NB4 (cell line): ENCODE measurements at places on chromosomes 6 and 20.

DNA sequence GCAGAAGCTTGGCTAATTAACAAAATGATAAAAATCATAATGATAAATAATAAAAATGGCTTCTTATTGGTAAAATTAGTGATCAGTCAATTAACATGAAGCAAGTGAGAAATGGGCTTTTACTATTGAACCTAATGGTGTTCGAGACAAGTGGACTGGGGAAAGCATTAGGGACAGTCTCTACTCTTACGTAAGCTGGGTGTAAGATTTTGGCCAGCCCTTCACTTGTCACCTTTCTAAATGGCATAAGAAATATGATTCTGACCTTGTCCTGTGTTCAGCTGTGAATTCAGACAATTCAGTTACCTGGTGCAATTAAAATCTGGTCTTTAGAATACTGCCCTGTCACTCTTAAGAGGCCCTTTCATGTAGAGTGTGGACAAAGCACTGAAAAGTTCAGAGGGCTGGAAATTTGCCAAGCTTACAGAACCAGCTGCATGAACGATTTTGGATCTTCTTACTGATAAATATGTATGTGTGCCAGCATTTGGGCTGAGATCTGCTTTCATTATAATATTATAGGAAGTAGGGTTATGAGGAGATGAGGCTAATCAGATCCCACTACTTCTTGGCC is 115.9 kb downstream of the QRSL1 start:
- DNase-seq = no peak

DNA sequence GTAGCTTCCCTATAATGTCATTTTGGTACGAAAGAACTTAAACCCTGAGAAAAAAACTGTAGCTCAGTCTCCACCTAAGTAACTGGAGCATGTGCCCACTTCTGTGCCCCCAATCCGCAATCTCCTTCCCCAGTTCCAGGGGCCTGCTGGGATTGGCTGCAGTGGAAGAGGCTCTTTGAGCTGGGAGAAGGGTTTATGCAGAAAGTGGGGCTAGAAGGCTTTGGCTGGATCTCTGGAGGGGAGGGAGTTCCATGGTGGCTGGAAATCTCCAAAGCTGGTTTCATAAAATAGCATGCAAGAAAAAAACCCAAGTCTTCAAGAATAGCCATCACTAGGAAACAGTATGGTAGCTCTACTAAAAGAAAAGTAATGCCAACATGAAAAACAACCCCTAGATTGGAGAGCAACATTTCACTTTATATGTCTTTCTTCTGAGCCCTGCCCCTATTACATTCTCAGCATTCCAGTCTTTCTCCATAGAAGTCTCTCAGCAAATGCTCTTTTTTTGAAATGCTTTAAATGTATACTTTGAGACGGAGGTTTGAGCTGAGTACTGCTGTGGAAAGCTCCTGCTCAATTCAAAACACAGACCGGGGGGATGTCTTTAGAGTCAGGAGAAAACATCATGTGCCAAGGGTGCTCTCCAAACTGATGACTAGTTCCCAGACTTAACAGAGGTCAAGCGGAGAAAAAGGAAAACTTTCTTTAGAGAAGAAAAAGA is 36.0 kb upstream of the FOXO3 start:
- DNase-seq = no peak

DNA sequence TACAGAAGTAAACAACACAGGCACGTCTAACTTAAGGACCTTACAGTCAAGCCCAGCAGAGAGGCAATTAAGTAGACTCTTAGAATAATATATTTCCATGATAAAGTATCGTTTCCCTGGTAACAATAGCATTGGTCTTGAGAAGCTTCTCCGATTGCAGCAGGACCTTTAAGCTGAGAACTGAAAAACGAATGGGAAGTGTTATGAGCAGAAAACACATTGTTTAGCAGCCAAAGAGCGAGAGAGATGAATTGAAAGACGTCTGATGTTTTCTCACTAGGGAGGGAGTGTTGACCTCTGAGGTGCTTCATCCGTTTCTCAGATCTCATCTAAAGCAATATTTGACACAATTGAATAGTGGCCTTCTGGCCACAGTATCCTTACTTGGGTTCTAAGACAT is 855 bp downstream of the BYSL start:
- no peak for DNase-seq

GRCh38 chr6:20327141-20327540 is 74.5 kb upstream of the E2F3 start:
- DNase-seq = no peak

DNA sequence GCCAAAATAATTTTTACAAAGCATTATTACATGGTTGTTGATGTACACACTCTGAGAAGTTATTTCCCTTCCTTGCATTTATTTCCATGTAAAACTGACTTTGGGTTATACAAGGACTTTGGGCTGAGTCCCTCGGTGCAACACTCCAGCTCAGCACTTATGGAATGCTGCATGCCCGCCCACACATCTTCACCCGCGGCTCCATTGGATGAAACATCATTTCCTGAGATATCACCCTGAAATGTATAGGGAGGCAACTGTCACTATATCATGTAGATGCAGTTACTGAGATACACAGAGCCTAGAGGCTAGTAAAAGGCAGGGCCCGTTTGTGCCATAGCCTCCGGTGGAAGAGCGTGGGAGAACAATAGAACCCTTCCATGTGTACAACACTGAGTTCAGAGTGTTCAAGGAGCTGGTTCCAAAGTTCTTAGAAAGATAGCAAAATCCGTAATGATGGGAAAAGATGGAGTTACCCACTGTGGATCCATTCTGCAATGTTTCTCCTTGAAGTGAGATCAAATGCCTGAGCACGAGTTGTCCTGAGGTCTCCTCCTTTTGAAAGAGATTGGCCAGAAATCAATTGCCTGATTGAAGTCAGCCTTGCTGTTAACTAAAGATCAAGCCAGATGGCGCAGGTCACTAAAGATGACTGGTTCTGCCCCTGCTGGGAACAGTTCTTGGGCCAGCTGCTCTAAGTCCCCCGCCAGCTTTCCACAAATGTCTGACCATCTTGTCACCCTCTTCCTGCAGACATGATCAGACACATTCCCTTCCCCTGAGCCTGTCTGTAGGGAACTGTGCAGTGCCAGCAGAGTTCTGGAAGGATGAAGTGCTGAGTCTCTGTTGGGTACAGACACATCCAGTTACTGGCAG is 100.9 kb upstream of the IYD start:
- no peak for DNase-seq

GRCh38 chr6:134477991-134478635 is 160.2 kb upstream of the SGK1 start:
- DNase-seq = no peak

- DNase-seq = peak; percentile 57
Measured at GRCh38 chr6:31419842-31420241, 16.4 kb downstream of the MICA start.

GRCh38 chr6:54802775-54803634 is 43.6 kb upstream of the FAM83B start:
- DNase-seq = no peak

- peak; percentile 11 for DNase-seq
Measured at GRCh38 chr6:144475411-144475810, 190.3 kb downstream of the UTRN start.

DNA sequence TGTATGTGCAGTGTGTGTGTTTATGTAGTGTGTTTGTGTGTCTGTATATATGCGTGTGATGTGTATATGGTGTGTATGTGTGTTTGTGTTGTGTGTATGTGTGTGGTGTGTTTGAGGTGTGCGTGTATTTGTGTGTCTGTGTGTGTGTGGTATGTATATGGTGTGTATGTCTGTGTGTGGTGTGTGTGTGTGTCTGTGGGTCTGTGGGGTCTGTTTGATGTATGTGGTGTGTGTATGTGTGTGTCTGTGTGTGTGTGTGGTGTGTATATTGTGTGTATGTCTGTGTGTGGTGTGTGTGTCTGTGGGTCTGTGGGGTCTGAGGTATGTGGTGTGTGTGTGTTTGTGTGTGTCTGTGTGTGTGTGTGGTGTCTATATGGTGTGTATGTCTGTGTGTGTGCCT is 10.8 kb upstream of the MYT1 start:
- DNase-seq = no peak

DNA sequence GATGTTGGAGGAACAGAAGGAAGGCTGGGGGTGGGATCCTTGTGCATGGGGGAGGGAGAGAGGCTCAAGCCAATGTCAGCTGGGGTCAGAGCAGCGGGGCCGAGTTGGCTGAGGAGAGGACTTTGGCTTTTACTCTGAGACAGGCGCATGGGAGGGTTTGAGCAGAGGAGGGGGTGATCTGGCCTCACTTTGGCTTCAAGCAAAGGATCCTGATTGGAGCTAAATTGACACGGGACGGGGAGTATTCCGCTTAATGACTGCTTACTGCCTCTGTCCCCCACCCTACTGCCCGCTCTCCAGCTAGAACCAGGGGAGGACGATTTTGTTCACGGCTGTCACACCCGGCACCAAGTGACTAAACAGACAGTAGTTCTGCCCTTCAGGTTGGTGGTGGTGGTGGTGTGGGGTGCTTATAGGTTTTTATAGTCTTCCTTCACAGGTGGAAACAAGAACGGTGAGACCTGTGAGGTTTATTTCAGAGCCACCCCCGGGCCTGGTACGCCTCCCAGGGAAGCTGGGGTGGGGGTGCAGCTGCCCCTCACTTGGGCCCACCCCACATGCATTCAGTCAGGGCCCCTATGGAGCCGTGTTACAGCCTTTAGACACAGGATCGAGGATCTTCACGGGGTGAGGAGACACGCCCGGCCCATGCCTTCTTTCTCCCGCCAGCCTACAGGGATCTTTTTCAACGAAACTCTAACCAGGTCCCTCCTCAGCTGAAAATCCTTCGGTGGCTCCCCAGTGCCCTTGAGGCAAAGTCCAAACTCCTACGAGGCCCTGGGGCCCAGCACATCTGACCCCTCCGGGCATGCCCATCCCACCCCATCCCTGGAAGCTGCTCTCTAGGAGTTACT is 1.3 kb upstream of the SNAI1 start:
- no peak for DNase-seq

DNA sequence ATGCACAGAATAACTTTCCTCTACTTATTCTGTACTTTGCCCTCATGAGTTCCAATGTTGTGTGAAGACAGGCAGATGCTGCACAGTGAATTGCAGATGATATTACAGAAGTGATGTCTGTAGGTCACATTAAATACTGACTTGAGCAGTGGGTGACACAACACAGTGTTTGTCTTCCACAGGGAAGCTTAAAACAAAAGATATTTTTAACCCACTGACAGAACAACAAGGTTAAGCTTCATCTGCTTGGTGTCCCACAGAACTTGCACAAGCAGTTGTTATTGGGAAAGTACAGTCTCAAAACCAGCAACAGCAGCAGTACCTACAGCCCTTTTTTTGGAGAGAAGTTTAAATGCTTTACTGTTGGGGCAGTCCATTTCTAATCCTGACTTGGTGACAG is 10.5 kb downstream of the SUMO4 start:
- DNase-seq = no peak
